ENCODE measurements at places on chromosomes 16 and 17.

DNA sequence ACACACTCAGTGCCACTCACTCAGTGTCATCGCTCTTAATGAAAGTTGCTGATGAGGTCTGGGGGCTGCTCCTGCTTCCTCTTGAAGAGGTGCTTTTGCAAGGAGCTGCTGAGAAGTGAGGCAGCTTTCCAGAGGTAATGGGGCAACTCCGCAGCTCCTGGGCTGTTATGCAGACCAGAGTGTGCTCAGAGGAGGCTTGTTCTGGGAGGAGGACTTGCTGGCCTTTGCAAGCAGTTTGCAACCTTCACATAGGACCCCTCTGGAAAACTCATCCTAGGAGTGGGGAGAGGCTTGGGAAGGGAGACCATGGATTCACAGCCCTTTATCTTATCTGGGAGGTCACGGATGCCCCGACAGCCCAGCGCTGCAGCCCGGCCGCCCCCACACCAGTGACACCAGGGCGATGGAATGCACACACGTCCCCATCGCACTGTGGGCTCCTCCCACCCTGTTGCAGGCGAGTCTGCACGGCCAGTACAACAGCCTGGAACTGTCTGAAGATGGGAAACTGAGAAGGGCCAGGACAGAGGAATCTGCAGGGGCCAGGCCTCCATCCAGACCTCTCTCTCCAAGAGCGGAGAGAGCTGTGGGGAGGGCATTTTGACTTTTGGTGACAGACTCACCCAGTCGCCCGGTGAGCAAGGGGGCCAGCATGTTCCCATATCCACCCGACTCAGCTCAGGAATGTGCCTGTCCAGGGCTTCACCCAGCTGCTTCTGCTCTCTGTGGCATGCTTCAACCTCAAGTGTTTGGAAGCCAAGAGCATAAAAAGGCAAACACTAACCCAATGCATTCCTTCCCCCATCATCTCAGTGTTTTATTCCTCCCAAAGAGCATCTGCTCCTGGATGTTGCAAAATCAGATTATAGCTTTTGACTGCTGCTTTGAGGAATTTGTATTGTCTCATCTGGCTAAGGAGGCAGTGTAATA lies 78.6 kb upstream of the ZNF469 start:
- DNase-seq: peak; percentile 78

GRCh38 chr17:75795820-75796607 lies 11.4 kb downstream of the UNK start:
- no peak for DNase-seq

- DNase-seq: no peak
These were observed 323.3 kb upstream of the TNRC6C start for GRCh38 chr17:77635176-77635575.

DNA sequence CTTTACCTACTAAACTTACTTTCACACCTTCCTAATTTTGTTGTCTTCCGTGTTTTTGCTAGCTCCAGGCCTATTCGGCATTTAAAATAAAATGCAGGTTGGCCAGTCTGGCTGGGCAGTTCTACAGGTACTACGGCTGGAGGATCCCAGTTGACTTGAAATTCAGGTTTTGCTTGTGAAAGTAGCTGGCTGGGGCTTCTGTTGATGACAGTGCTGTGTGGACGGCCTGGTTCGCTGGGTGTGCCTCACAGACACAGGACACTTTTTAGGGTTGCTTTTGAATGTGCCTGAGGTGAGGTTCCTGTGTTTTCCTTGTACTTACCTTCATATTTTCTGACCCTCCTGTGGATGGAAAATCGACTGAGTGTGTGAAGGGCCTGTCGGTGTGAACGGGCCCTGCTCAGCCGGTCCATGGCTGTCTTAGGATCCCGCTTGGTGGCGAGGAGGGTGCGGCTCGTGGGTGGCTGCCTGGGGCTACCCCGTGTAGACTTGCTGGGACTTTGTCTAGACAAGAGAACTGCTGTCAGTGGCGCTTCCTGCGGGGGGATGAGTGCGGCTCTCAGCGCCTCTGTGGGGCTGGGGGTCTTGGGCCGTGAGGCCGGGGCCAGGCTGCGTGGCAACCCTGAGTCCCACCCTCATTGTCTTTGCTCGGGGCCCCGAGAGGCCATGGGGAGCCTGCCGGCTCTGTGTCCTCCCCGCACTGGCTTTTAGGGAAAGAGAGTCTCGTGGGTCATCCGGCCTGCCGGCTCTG lies 18.7 kb upstream of the ZNF750 start:
- DNase-seq: no peak

DNA sequence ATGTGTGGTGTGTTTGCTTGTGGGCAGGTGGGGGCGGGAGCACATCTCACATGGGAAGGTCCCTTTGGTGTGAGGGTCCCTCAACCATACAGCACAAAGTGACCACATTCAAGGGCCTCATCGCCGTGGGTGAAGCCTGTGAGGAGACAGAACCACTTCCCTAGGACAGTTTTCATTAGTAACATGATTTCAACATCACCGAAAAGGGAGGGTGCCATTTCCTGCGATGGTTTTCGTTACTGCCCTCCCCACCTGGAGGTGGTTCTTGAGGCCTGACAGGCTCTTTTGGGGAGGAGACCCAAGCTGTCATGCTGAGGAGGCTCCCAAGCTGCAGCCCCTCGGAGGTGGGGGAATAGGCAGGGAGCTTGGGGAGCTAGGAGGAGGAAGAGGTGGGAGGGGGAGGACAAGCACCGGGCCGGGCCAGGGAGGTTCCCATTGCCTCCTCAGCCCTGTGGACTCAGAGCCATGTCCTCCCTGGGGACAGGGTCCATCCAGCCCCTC lies 9.5 kb downstream of the CD300LB start:
- no peak for DNase-seq

Measured in Daoy (cell line).